ENCODE measurements at places on chromosomes 3 and 15.

- no peak for DNase-seq
Observed at GRCh38 chr15:72034859-72035650, 82.9 kb downstream of the MYO9A start.

- DNase-seq: no peak
Observed at GRCh38 chr3:192005989-192006388, 545.0 kb downstream of the PYDC2 start.

DNA sequence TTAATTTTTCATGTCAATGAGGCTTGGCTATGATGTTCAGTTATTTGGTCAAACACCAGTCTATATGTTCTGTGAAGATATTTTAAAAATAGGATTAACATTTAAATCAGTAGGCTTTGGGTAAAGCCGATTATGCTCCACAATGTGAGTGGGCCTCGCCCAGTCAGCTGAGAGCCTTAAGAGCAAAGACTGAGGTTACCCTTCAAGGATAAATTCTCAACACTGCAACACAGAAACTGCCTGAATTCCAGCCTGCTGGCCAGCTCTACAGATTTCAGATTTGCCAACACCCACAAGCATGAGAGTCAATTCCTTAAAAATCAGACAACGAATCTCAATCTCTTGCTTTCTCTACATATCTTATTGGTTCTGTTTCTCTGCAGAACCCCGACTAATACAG is 188.3 kb downstream of the PLCH1 start:
- DNase-seq: no peak

DNA sequence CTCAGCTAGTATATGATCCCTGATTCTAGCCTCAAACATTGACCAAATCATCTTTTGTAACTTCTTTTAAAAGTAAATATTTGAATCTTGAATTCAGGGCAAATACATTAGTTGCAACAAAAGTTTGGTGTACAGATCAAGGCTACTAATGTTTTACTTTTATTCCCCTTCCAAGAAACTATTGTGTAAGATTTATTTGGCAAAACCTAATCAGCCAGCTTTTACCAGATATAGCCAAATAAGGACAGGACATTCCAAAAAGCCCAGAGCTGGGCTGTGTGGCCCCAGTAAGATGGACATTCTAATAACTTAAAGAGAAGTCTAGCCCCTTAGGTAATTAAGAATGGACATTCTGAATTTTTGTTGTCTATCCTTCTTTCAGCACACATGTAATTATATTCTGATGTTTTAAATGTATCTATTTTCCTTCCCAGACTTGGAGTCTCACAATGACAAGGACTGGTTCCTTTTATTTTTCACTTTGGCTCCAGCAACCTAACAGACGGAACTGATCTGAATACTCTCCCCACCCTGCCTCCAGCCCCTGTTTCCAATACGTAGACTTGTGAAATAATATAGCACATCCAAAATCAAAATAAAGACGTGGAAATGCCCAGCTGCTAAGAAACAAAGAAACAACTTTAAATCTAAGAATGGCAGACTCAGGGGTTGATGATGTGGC is 48.1 kb downstream of the STARD5 start:
- DNase-seq: no peak

DNA sequence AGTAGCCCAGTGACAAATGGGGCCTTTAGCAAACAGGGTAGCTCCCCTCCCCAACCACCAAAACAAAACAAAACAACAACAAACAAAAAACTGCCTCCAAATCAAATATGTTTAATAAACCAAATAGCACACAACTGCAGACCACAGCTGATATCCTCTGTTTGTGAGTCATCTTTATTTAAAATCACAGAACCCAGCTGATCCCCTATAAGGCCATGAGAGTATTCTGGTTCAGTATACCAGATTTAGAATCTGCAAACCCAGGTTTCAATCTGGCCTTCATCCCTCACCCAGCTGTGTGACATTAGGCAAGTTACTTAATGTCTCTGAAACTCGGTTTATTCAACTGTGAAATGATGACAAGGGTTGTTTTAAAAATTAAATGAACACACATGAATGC is 124.5 kb downstream of the SUCLG2 start:
- no peak for DNase-seq

GRCh38 chr3:100697723-100698285 is 11.5 kb upstream of the TFG start:
- DNase-seq: no peak

DNA sequence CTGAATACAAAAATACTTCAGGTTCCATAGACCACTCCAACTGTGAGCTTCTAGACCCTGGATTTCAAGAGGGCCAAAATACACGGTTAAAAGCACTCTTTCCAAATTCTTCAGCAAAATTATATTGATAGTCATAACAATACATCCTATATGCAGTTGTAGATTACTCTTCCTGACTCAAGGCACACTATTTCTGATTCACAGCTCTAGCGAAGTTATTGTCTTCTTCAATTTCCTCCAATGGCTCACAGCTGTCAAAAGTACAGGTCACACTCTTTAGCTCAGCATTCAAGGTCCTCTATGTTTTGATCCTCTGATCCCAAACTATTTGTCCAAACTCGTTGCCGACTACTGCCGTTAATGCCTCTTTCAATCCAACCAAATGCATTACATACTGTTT is 13.5 kb upstream of the CCDC80 start:
- DNase-seq: no peak

DNA sequence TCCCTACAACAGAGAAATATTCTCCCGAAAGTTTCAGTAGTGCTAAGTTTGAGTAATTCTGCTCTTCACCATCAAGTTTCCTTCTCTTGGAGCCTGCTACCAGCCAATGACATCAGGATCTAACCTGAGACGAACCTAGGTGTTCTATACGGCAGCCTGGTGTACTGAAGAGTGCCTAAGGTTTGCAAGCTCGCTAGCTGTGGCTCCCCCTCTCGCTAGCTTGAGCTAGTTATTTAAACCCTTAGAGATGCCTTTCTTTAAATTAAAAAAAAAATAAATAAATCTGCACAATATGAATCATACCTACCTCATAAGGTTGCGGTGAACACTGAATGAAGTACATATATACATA is 1.4 kb upstream of the COL8A1 start:
- DNase-seq: no peak

DNA sequence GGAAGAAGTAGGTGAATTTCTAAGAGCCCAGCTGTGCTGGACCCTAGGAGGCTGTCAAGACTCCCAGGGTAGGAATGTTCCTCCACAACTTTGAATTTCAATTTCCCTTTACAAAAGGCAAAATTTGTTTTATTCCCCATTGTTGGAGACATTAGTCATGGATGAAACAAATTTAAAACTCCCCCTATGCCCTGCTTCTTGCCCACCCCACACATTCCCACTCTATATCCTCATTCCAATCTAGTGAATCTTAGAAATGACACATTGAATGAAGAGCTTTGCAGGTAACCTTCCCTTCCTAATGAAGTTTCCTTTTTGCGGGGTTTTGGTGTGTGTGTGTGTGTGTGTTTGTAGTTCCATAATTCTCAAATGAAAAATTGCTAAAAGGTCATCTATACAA is 72.6 kb downstream of the CCNL1 start:
- no peak for DNase-seq

DNA sequence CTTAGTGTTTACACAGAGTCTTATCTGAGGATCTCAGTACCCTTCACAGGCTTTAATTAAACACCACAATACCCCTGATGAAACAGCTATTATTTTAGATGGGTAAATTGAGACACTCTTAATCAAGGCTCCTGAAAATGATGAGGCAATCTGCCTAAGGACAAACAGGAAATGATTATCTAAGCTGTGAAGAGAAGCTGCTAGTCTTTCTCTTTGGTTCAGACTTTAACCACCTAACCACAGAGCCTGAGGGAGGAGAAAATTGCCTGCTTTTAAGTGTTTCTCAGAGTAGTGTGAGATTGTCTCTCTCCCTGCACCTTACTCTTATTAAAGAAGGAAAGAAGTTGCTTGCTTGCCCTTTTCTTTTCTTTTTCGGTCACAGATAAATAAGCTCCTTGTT is 364.3 kb upstream of the ADAMTS9 start:
- no peak for DNase-seq

- no peak for DNase-seq
Observed at GRCh38 chr3:71393093-71393492, 190.4 kb downstream of the FOXP1 start.

GRCh38 chr3:46464326-46465195 is at the start of gene LTF:
Gene LTF (minus strand): TSS chr3:46464905. CDS start chr3:46464867, 38 bp downstream.
- DNase-seq: no peak
